ENCODE measurements at places on chromosomes 4 and X.

- no peak for DNase-seq
Observed at GRCh38 chr4:1187182-1187581, 14.8 kb upstream of the SPON2 start.

GRCh38 chrX:110201799-110202198 is 116.1 kb downstream of the AMMECR1 start:
- no peak for DNase-seq

- DNase-seq = no peak
Observed at GRCh38 chr4:1492651-1493539, 86.7 kb upstream of the NKX1-1 start.

GRCh38 chr4:57018980-57019379 is 40.3 kb downstream of the POLR2B start:
- no peak for DNase-seq

DNA sequence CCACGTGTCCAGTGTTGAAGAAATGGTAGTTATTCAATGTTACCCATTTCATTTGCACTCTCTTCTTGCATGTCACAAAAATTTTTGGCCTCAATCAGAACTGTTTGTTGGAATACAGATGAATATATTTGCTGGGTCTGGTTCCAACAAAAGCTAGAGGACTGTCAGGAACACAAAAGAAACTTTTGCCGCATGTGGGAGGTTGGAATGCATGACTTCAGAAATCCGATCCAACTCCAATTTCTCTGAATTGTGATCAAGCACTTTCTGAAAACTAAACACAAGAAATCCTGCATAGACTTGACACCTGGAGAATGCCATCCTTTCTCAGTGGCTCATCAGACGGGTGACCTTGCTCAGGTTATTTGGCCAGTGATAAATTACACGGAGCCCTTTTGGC is 15.4 kb downstream of the SETD7 start:
- no peak for DNase-seq

DNA sequence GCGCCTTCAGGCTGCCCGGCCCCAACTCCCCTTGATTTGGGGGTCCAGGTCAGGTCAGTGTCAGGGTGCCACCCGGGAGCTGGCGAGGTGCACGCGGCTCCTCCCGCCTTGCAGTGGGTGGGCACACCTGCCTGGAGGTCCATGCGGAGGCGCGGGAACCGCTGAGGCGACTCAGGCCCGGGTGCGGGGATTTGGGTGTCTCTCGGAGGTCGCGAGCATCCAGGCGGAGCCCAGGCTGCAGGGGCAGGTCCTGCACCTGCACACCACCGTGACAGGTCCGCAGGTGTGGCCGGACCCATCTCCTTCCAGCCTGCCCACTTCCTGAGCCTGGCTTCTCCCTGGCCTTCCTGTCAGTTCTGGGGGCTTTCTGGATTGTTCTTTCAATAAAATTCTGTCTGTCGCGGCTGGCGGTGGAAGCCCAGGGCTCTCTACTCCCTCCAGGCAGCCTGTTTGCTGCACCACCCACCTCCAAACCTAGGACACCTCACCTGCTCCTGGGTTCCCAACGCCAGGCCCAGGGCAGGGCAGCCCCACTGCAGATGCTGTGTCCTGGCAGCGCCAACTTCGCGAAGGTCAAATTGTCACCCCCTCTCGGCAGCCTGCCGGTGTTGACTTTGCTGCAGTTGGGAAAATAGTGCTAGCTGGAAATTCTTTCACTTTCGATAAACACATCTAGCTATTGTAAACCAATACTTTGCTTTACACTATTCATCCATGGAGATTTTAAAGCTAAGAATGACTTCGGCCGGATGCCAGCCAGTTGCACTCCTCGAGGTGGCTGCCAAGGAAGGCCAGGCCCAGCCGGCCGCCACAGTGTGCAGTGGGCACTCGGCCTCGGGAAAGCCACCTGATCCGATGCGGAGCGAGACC is 35.9 kb downstream of the FGFRL1 start:
- DNase-seq = no peak

GRCh38 chr4:174434455-174434854 is 87.8 kb downstream of the HPGD start:
- no peak for DNase-seq

- no peak for DNase-seq
Observed at GRCh38 chrX:68640661-68641060, 6.8 kb upstream of the STARD8 start.

GRCh38 chr4:124304941-124305340 is 407.6 kb downstream of the ANKRD50 start:
- DNase-seq = no peak

- DNase-seq = no peak
Observed at GRCh38 chr4:37882665-37883296, 8.1 kb upstream of the TBC1D1 start.

- DNase-seq = no peak
Observed at GRCh38 chrX:85109235-85109634, 105.6 kb downstream of the APOOL start.

- DNase-seq = no peak
Observed at GRCh38 chr4:98170035-98170434, 26.8 kb upstream of the STPG2 start.

DNA sequence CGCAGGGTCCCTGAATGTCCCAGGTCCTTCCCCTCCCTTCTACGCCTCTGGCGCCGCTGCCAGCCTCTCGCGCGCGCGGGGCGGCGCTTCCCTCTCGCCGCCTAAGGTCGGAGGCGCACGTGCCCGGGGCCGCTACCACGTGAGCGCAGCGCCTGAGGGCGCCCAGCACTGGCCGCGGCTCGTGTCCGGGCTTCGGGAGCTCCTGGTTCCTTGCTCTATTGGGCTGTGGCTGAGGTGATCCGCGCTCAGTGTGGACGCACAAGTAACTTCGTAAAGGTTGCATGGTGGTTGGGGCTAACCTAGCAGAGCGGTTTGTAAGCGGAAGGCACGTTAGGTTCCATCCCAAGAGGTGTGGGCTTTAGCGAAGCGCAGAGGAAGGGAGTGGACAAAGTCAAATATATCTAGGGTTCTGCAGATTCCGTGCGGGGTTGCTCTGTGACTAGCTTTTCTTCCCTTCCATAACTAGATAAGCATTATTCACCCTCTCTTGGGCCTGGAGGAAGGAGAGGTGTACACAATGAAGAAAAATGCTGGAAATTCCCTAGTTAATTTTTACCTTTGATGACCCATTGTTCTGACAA is 1.8 kb downstream of the TLL1 start:
- DNase-seq = peak; percentile 89

- DNase-seq = no peak
Observed at GRCh38 chr4:67884701-67885100, 899 bp upstream of the TMPRSS11D start.

DNA sequence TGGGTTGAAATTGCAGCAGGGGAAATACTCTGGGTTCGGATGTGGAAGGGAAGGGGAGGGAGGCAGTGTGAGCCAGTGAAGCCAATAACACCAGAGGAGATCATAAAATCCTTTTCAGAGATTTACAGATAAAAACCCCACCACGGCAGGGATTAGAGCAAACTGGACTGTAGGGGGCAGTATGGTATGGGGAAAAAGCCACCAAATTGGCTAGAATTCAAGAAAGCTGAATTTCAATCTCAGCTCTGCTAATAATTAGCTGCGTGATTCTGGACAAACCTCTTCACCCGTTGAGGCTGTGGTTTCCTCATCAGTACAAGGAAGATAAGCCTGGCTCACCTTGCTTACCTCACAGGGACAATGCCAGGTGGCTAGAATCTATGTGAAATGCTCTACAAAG is 108.1 kb downstream of the ATG4A start:
- no peak for DNase-seq

GRCh38 chr4:28926156-28926555 is 1794.0 kb upstream of the PCDH7 start:
- no peak for DNase-seq

- no peak for DNase-seq
Observed at GRCh38 chr4:163846008-163846407, 351.5 kb downstream of the TMA16 start.

DNA sequence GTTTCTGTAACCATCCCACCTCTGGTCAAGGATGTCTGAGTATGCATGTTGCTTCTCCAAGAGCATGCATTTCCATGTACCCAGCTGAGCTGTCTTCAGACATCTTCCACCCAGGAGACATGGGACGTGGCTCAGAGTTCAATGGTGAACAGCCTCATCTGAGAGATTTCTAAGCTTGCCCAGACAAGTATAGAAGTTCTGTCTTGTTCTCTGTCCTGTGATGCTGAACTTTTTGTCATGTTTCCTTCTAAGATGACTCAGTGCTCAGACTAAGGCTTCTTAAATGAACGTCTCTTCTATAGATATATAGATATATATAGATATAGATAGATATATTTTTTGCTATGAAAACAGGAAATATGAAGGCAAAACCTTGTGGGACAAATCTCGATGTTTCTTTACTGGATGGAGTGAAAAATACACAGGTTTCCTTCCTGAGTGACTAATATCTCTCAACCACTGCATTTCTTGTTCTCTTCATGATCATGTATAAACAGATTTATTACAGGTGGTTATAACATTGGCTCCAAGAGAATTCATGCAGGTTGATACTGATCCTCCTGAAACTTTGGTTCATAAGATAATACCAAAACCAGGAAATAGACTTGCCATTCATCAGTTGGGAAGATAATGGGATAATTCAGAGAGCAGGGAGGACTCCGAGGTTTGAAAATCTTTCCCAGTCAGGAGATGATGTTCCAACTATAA is 168.2 kb downstream of the ZNF518B start:
- DNase-seq = no peak

GRCh38 chr4:14452001-14452400 is 550.3 kb upstream of the CPEB2 start:
- no peak for DNase-seq

DNA sequence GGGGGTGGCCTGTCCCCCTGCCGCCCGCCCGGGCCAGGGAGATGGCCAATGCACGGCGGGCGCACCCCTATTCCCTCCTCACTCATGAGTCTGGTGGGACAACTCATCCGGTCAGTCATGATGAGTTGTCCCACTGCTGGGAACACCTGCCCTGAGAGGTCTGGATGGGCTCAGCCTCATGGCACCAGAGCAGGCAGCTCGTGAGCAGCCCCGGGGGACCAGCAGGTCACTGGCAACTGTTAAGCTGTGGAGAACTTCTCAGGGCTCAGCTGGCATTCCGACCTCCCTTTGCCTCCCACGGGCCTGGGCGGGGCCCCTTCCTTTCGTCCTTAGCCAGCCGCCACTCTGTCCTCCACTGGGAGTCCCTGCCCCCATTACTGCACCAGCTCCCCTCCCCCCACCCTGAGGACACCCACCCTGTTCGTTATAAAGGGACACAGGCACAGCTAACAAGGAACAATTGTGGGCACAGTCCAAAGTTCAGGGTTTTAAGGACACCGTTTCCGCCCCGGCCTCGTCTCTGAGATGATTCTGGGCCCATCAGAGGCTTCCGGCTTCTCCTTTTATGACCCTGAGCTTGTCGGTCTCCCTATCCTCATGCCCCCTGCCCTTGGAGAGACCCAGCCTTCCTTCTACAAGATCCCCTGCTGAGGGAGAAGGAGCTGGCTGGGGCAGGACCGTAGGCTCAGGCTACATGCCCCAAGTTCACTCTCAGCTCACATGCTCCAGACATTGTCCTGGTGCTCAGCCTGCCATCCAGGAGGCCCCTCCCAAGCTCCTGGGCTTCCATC is 14.6 kb upstream of the KIAA0232 start:
- DNase-seq = no peak
